Stimulated activated naive B cell treated with anti-CD40 and anti-IgM and Interleukin-4, amounts not matched to agents 10 μg/mL and 1 μg/mL and 100 μg/mL, for 72 hours (primary cell): ENCODE measurements at places on chromosomes 1 and 21.

GRCh38 chr1:240424740-240425464, 187.1 kb downstream of the GREM2 start:
- no peak for DNase-seq

DNA sequence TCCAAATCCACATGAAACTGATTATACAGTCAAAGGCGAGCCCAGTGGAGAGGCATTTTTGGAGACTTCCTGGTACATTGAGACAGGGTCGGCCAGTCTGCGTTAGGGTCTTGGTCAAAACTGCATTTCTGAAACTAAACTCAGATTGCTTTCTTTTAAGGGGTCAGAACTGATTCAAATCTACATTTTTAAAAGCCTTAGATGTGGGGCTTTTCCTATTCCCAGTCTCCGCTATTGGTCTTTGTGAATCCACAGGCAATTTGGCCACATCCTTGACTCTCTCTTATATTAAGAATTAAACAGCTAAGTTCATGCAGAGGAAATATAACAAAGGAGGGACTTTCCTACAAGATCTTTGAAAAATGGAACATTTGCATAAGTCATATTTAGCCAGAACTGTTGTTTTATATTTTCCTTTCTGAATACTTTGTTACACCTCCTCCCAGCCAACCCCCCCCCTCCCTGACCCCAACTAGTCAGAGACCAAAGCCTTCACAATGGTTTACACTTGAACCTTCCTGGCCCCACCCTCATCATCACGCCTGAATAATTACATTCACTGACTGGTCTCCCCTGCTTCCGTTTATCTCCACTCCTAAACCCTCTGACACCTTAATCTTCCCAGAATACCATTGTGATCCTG, 30.9 kb downstream of the SELL start:
- DNase-seq, result no peak

DNA sequence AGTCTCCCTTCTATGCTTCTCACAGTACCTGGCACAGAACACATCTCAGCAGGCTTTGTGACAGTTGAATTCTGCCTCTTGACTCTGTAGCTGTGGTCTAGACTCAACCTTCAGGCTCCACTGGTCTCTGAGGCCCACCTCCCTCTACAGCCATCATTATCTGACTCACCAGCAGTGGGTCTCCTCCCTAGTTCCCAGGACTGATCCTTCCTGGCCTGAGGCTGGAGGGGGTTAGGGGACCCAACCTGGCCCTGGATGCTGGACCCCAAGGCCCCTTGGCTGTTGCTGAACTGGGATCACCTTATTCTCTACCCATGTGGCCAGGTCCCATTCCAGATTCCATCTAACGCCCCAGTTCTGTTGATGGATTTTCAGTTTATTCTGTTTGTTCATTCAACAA, 43.1 kb upstream of the FOXO6 start:
- DNase-seq, result no peak

- peak; percentile 19 for DNase-seq
Measured at GRCh38 chr1:18907917-18908845, 5.8 kb upstream of the ALDH4A1 start.

DNA sequence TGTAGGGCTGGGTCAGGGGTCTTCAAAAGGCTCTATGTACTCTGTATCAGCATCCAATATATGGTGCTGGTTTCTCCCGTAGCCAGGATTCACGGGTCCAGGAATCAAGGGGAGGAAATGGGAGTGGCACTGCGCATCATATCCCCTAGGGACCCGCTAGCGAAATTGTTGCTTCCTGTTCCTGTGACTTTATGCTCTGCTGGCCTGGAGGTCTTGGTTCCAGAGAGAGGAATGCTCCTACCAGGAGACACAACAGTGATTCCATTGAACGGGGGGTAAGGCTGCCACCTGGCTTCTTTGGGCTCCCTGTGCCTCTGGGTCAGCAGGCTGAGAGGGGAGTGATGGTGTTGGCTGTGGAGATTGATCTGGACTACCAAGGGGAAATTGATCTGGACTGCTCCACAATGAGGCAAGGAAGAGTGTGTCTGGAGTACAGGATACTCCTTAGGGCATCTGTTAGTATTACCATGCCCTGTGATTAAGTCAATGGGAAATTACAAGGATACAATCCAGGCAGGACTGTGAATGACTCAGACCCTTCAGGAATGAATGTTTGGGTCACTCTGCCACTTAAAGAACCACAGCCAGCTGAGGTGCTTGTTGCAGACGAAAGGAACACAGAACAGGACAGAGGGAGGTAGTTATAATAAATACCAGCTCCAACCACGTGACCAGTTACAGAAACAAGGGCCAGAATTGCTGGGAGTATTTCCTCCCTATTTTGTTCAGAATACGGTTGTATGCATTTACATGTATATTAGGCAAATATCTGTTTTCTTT, 10.2 kb downstream of the SPSB1 start:
- no peak for DNase-seq

DNA sequence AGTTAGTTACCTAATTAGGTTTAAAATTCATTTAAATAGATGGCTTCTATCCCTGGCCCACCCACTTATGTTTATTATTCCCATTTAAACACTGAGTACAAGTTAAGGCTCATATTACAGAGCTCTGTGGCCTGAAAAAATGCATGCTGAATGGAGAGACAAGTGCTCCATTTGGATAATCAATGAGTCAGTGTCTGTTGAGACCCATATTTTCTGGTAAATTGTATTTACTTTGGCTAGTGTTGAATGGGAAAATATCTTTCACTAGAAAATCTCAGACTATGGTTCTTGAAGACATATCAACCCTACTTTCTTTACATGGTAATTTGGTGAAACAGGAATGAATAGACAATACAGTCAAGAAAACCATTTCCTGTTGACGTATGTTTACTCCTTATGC, 356.0 kb downstream of the S1PR1 start:
- no peak for DNase-seq

DNA sequence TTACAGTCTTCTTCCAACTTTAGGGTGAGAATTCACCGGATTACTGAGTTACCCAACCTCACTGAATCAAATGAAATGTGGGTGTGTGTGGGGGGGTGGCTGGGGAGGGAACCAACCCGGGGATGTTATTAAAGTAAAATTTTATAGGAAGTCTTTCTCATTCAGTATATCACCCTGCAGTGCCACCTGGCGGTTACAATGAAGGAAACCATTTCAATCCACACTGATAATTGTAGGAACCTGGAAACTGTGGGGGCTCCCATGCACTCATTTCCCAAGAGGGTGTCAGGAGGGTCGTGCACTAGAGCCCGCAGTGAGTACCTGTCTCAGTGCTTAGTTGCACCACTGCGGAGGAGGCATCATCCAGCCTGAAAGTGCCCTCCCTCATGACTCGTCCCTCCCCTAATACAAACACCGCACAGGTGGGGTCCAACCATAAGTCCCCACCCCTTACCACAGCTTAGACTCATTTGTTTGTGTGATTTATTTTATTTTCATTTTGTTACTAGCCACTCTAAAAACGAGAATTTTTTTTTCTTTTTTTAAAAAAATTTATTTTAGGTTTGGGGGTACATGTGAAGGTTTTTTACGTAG, 29.1 kb upstream of the IGSF5 start:
- DNase-seq, result peak; percentile 3

DNA sequence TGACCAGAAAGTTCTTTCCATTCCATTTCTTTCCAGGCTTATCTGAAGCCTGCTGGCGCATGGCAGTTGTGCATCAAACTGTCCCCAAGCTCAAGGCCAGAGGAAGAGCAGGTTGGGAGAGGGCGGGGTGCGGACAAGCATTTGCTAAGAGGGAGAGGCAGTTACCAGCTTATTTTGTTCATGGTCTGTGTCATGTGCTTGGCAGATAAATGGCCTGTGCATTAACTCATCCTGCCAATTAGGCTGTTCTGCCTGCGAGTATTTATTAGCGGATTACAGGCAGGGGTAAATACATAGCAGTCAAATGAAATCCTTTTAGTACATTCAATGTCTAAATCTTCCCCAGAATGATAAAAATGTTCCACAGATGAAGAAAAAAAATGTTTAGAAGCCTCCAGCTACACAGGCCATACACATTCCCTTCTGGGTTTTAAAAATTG, 48.9 kb upstream of the B3GALNT2 start:
- no peak for DNase-seq

- DNase-seq, result no peak
Measured at GRCh38 chr1:85306236-85306635, 29.8 kb upstream of the BCL10 start.

DNA sequence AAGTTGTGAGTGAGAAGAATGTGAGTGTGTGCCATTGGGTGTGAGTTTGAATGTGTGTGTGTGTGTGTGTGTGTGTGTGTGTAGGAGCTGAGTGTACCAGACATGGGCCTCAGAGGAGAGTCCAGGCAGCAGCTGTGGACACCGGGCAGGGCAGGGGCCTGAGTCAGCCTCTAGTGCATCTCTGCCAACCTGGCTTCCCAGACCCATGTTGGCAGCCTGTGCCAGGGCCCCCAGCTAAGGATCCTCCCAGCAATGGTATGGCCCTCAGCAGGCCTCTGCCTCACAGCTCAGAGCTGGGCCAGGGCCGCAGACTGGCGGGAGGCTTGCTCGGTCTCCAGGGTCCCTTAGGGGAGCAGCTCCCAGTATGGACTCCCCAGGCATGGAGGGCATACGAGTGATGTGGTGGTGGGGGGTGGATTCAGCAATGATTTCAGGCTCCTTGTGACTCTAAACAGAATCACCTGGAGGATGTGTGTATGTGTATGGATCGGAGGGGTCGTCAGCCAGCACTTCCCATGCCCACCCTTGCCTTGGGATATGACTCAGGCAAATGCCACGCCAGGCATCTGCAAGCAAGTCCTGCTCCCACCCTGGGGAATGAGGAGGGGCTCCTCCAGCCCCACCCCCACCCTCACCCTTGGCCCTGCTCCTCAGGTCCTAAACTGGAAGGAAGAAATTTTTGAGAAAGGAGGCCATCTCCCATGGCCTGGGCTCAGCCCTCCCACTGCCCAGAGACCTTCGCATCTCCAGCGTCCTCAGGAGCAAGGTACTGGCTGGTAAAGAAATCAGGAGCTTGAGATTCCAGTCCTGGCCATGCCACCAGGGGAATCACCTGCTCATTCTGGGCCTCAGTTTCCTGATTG, 1.8 kb upstream of the FOXO6 start:
- no peak for DNase-seq

DNA sequence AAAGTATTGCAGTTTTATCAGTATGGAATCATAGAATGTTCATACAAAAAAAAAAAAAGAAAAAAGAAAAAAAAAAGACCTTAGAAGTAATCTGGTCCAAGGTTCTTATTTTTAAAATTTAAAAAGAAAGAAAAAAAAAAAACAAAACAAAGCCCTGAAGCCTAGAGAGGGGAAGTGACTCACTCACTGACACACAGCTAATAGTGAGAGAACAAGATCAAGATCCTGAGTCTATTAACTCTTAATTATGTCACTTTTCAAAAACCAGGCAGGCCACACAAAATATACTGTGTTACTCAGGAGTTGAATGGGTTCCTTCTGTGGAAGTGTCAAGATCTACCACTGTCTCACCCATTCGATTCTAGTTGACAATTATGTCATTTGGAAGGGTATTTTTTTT, 433.9 kb upstream of the DAB1 start:
- DNase-seq, result no peak

DNA sequence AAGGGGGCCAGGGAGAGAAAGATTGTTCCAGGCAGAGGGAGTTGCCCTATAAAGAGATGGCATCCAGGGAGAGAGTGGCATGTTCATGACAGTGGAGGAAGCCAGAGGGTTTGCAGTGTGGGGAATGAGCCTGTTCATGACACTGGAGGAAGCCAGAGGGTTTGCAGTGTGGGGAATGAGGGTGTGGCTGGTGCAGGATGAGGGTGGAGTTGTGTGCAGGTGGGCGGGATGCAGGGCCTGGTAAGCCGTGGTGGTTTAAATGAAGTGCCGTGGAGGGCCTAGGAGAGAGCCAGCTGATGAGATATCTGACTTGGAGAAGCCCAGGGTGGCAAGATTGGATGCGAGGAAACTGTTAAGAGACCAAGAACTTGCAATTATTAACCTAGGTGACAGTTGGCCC, 131.8 kb downstream of the CAMTA1 start:
- no peak for DNase-seq

DNA sequence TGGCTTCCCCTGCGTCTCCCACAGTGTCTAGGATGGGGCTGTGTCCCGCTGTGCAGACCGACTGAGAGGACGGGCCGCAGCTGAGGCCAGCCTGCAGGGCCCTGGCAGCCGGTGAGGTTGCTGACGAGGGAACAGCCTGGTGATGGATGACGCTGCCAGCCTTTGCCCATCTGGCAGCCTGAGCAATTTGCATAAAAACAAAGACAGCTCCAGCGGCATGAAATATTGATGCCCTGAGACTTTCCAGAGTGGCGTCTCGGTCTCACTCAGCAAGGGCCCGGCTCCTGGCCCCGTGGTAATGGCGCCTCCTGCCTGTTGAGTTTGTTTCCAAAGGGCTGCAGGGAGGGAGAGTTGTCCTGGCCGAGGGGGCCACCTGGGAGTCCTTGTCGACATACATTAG, 19.1 kb upstream of the KCNA10 start:
- no peak for DNase-seq
